ENCODE measurements at places on chromosomes 1 and 21.
A peak's percentile ranks its signal among the peaks of the same experiment; 100 is the strongest.

DNA sequence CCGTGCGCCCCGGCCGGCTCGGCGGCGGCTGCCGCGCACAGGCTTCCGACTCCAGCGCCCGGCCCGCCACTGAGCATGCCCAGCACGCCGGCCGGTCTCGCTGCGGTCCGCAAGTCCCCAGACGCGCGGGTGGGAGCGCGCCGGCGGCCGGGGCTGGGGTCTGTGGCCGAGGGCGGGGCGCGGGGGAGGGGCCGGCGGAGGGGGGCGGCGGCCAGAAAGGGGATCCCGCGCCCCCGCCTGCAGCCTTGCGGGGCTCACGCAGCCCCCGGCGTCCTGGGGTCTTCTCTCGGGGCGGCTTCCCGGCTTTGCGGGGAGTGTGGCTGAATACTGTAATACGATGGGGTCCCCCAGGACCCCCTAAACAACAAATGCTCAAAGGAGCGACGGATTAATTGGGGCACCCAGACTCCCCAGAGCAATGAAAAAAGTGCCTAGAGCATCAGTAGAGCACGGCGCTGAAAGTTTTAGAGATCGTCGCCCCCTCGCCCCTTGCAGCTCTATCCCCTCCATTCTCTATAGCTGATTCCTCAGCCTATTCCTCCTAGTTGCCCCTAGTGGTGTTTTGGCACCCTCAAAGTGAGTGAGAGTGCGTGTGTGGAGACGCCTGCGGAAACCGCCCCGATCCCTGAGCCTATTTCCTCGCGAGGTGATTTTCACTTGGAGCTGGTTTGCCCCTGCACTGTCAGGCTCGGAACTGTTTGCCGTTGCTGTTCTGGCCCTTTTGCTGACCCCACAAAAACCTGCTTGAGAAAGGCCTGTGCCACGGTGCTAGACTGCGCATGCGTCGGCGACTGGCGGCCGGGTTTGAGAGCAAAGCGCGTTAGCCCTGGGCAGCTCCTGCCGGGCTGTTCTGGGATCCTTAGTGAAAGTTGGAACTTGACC lies at the start of gene VAV3:
TSS of gene VAV3 (minus strand) at position 71 of the 882 bp plus-strand sequence. CDS start 311 bp downstream, outside the sequence.
- peak; percentile 92 for DNase-seq

DNA sequence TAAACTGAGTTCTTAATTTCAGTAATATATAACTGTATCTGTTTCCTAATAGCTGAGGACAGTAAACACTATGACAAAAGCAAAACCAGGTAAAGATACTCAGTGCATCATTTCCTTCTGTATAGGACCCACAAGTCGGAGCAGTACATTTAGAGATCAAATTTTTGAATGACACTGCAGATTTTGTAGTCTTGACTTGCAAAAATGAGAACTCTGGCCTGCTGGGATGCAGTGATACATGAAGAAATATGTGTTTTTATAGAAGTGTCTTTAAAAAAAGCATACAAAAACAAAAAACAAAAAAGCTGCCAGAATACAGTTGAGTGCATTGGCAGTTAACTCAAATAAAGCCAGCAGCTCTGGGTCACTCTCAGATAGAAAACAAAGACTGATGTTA lies 19.0 kb downstream of the GART start:
- DNase-seq: no peak

DNA sequence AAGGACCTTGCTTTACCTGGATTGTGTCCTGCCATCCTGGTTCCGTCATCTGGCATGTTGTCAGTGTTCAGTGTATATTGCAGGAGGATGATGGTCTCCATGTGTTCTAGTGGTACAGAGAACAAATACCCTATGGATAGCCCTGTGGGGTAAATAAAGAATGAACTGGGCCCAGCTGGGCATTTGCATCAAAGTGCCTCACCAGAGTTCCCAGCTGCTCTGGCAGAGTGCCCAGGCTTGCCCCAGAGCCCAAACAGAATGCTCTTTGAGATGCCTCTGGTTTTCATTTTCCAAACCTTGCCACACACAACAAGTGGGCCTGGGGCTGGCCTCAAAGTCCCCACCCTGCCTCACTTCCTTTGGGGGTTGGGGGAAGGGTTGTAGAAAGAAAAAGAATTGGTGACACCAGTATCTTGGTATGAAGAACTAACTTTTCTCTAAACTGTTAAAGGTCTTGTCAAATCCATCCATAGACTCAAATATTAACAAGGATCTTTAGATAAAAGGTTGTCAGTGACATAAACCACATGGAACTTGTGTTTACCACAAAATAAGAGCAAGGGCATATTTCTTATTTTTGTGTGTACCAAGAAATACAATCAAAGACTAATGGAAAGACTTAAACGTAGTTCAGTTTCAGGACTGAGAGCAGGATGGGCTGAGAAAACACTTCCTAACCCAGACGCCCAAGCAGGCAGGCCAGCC lies 82.2 kb downstream of the LMO4 start:
- no peak for DNase-seq

GRCh38 chr1:112713466-112714312 lies 1.4 kb downstream of the PPM1J start:
- DNase-seq: peak; percentile 72

DNA sequence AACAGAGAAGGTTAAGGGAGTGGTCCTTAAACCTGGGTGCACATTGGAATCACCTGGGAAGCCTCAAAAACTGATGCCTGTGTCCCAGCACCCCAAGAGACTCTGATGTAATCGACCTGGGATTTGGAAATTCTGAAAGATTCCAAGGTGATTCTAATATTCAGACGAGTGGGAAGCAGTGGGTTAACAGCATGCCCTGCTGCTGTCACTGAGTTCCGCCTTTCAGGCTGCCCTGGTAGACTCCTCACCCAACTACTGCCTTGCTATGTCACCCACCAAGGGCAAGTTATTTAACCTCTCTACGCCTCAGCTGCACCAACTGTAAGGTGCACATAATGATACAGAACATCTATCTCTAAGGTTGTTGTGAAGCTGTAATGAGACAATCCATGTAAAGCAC lies 59.2 kb downstream of the CD34 start:
- peak; percentile 54 for DNase-seq

- DNase-seq: peak; percentile 16
Measured at GRCh38 chr1:50422946-50423669, at the start of gene DMRTA2. DMRTA2 (minus strand) TSS chr1:50423443; CDS start chr1:50421536, 1,907 bp downstream.

- DNase-seq: no peak
Measured at GRCh38 chr1:110620250-110620615, 14.1 kb upstream of the KCNA2 start.

DNA sequence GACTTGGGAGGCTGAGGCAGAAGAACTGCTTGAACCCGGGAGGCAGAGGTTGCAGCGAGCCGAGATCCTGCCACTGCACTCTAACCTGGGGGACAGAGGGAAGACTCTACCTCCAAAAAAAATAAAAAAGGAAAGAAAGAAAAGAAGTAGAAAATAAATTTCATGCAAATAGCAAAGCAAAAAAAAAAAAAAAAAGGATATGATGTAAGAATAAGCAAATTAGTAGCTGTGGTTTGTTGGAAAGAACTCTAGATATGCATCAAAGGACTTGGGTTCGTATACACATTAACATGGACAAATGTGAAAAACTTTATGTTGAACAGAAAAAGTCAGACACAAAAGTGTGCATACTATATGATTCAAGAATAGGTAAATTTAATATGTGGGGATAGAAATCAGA lies 11.9 kb downstream of the WASF2 start:
- DNase-seq: no peak

- DNase-seq: peak; percentile 93
Measured at GRCh38 chr21:35565204-35565611, 495.1 kb downstream of the SETD4 start.

DNA sequence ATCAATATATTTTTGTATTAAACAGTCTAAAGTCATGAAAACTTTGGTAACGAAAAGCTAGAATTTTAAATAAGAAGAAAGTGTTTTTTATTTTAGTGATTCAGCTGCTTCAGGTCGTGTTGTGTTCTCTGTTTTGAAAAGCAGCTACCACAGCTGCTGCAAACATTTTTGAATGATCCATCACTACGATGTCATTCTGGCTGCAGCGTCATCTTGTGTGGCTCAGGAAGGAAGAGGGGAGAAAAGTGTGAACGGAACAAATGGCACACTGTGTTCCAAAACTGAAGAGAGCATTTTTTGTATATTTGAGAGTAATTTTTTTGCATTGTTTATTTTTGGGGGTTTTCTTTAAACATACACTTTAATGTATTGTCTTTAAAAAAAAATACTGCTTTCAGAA lies 323.0 kb upstream of the ADGRL2 start:
- DNase-seq: no peak

- no peak for DNase-seq
Measured at GRCh38 chr1:145879775-145880174, 5.9 kb downstream of the ANKRD35 start.

DNA sequence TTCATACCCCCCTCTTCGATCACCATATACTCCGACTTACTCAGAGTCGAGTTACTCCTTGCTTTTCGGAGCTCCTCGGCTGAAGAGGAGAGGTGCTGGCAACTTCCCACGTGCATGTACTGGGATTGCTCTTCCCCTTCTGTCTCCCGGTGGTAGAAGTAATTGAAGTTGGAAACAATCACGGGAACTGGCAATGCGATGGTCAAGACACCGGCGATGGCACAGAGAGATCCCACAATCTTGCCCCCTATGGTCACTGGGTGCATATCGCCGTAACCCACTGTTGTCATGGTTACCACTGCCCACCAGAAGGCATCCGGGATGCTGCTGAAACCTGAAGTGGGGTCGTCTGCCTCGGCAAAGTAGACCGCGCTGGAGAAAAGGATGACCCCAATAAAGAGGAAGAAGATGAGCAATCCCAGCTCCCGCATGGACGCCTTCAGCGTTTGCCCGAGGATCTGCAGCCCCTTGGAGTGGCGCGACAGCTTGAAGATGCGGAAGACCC lies 1.5 kb downstream of the KCNA3 start:
- no peak for DNase-seq

- no peak for DNase-seq
Measured at GRCh38 chr1:172339842-172340241, 80.6 kb upstream of the C1orf105 start.

GRCh38 chr1:35715568-35716002 lies 3.1 kb downstream of the C1orf216 start:
- peak; percentile 78 for DNase-seq

- DNase-seq: no peak
Measured at GRCh38 chr1:240508201-240508600, 103.8 kb downstream of the GREM2 start.

GRCh38 chr1:23126801-23127200 lies 41.9 kb downstream of the LUZP1 start:
- no peak for DNase-seq

- no peak for DNase-seq
Measured at GRCh38 chr1:239184561-239185244, 201.7 kb upstream of the CHRM3 start.

DNA sequence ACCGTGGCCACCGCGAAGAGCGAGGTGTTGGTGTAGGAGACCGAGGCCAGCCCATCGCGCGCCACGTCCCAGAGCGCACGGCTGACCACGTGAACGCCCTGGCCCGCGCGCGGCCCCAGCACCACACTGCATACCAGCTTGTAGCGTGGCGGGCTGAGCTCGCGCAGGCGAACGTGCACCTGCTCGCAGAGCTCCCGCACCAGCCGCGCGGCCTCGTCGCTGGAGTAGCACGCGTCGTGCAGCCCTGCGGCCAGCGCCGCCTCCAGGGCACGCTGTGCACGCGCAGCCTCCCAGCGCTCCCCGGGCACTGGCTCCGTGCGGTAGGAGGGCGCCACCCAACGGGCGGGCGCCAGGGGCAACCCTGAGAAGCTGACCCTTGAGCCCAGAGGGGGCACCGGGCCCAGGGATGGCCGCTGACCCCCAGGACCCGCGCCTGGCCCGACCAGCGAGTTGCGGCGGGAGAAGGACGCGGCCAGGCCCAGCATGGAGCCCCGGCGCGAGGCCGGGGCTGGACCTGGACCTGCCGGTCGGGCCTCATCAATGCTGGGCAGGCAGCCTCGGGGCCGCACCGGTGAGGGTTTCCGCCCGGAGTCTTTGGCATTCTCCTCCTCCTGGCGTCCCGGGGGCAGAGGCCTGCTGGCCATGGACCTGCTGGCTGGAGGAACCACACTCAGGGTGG lies 987 bp downstream of the DYNLT4 start:
- no peak for DNase-seq

DNA sequence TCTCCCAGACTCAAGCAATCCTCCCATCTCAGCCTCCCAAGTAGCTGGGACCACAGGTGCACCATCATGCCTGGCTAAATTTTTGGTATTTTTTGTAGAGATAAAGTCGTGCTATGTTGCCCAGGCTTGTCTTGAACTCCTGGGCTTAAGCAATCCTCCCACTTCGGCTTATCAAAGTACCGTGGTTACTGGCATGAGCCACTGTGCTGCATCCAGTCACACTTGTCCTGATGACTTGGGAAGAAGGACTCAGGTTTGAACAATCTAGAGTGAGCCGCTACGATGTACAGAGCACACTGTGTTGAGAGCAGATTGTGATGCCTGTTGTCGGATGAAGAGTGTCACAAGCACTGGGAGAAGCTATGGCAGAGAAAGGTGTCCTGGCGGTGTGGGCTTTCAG lies 27.2 kb downstream of the RNF187 start:
- DNase-seq: no peak

DNA sequence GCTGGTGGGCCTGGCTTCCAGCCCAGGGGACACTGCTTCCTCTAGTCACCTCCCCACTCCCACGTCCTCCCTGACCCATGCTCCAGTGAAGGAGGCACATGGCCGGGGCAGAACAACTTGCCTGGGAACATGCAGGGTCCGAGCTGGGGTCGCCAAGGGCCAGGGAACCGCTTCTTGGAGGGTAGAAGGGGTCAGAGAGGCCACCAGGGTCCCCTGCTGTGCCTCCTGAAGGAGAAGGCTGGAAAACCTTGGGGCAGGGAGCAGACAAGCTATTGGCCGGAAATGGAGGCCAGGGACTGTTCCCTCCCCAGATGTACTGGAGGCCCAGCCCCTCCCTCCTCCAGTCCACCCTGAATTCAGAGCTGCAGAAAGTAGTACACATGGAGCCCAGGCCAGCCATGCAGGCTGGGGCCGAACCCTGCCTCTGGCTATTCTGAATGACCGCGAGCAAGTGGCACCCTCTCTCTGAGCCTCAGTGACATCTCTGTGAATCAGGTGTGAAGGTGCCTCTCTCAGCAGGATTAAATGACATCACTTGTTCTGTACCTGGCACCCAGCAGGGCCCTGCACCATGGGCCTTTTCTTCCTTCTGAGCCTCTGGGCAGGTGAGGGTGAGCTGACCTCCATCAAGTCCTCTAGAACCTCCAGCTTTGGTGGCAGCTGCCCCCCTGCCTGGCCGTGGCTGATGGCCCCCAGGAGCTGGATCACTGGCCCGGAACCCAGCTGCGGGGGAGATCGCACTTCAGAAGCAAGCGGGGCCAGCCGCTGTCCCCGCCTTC lies 15.7 kb downstream of the SPOCD1 start:
- DNase-seq: peak; percentile 32

- DNase-seq: no peak
Measured at GRCh38 chr1:44049839-44050238, 18.6 kb upstream of the SLC6A9 start.

- no peak for DNase-seq
Measured at GRCh38 chr1:115680730-115681111, 39.0 kb downstream of the VANGL1 start.

All from suppressor macrophage treated with lipopolysaccharide for 1 hour (primary cell).